Upper lobe of right lung (tissue), 1 donor: ENCODE measurements at places on chromosomes 16 and 17. TPM values are rescaled to one million over a fixed set of nuclear protein-coding genes. Genes with fewer than 3 reads are reported as not detected.

DNA sequence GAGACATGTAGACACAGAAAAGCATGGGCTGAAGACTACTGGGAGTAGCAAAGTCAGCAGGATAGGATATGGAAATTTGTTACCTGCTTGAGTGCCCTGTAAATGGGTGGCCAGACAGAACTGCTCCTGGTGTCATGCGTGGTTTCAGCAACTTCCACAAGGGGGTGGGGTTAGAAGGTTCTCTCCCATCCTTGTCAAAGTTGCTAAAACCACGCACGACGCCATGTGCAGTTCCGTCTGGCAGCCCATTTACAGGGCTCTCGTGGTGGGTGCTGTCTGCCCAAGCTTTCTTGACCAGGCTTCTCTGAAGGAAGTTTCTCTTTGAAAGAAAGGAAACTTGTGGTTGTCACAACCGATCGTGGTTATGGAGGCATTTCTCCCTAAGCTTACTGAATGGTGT lies 6.9 kb upstream of the DBNDD1 start:
- no peaks in the 10 kb centered on the region for H3K27me3 ChIP-seq
- no peaks in the 10 kb centered on the region for H3K36me3 ChIP-seq
- no peak overlapping the region for H3K4me3 ChIP-seq
- peaks cover 14% of the 10 kb centered on the region for H3K4me1 ChIP-seq

The LSM12 gene
- 39.8 TPM for total RNA-seq

- H3K27me3 ChIP-seq: no peaks in the 10 kb centered on the region
- DNase-seq: no peak
- H3K4me1 ChIP-seq: no peaks in the 10 kb centered on the region
- no peak overlapping the region for H3K27ac ChIP-seq
- no peaks in the 10 kb centered on the region for H3K36me3 ChIP-seq
- H3K4me3 ChIP-seq: no peak overlapping the region
Observed at GRCh38 chr16:79132701-79133100, 467.8 kb downstream of the MAF start.

DNA sequence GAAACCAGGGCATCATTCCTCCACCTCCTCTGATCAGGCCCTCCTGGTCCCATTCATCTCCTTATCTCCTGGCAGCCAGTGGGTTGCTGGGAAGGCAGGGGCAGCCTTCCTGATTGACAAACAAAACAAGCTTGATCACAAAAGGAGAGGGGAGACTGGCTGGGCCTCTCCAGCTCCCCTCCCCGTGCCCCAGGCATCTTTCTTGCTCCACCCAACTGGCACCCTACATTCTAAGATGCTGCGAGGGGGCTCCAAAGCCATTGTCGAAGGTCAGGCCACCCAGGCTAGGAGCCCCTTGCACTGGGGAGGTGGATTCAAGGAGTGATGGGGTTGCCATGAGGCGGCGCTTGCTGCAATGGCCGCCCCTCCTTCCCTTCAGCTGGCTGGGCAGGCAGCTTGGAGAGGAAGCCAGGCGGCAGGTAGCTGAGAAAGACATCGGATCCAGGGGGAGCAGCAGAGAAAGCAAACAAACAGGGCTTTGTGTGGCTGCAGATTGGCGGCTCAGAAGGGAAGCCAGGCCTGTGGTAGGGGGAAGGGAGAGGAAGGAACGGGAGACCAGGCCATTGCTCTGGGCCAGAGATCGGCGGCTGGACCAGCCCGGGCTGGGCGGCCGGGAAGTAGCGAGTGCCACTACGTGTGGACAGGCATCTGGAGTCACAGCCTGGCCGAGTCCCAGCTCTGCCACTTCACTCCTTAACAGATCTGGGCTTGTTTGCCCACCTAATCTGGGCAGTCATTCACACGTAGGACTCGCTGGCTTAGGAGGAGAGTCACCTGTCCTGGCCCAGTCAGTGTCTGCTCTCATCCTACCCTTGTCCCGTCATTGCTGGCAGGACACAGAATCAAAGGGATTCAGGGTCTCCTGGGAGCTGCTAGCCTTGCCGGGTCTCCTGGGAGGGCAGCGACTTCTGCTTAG lies 12.3 kb downstream of the RAI1 start:
- peak overlapping the region; percentile 82 for H3K4me3 ChIP-seq
- H3K27ac ChIP-seq: peak overlapping the region; percentile 98
- peak; percentile 88 for DNase-seq
- H3K27me3 ChIP-seq: no peaks in the 10 kb centered on the region
- no peaks in the 10 kb centered on the region for H3K36me3 ChIP-seq
- peaks cover 59% of the 10 kb centered on the region for H3K4me1 ChIP-seq

GRCh38 chr17:35865412-35866340 lies 3.0 kb downstream of the HEATR9 start:
- H3K4me3 ChIP-seq: no peak overlapping the region
- no peak overlapping the region for H3K27ac ChIP-seq
- no peak for DNase-seq
- H3K4me1 ChIP-seq: no peaks in the 10 kb centered on the region
- no peaks in the 10 kb centered on the region for H3K36me3 ChIP-seq

The VASN gene
- total RNA-seq: 20.3 TPM

GRCh38 chr17:8126491-8127066 lies 2.7 kb upstream of the HES7 start:
- DNase-seq: peak; percentile 74
- no peak overlapping the region for H3K27ac ChIP-seq
- H3K36me3 ChIP-seq: no peaks in the 10 kb centered on the region
- peaks cover 30% of the 10 kb centered on the region for H3K27me3 ChIP-seq

The GPR139 gene
- not detected for total RNA-seq

DNA sequence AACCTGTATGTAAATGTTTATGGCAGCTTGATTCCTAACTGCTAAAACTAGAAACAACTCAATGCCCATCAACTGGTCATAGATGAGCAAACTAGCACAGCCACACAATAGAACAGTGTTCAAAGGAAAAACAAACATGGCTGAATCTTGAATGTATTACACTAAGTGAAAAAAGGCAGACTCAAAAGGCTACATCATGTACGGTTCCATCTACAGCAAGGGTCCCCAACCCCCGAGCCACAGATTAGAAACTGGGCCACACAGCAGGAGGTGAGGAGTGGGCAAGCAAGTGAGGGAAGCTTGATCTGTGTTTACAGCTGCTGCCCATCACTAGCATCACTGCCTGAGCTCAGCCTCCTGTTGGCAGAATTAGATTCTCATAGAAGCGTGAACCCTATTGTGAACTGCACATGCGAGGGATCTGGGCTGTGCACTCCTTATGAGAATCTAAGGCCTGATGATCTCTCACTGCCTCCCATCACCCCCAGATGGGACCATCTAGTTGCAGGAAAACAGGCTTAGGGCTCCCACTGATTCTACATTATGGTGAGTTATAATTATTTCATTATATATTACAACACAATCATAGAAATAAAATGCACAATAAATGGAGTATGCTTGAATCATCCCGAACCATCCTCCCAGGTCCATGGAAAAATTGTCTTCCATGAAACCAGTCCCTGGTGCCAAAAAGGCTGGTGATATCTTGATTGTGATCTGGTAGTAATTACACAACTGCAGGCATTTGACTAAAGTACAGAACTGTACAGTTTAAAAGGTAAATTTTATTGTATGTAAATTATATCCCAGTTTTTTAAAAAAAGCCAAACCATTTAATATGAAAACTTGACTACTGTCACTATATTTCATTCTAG lies 7.7 kb downstream of the CEP20 start:
- H3K27ac ChIP-seq: no peak overlapping the region
- DNase-seq: no peak
- H3K36me3 ChIP-seq: peaks cover 45% of the 10 kb centered on the region
- no peaks in the 10 kb centered on the region for H3K27me3 ChIP-seq

GRCh38 chr16:24493821-24494220 lies 45.5 kb upstream of the RBBP6 start:
- no peak overlapping the region for H3K4me3 ChIP-seq
- peak; percentile 2 for DNase-seq

GRCh38 chr16:8767176-8767575 lies 30.3 kb downstream of the TMEM186 start:
- no peak overlapping the region for H3K27ac ChIP-seq
- H3K4me1 ChIP-seq: no peaks in the 10 kb centered on the region
- no peak for DNase-seq
- H3K27me3 ChIP-seq: no peaks in the 10 kb centered on the region
- H3K4me3 ChIP-seq: no peak overlapping the region

DNA sequence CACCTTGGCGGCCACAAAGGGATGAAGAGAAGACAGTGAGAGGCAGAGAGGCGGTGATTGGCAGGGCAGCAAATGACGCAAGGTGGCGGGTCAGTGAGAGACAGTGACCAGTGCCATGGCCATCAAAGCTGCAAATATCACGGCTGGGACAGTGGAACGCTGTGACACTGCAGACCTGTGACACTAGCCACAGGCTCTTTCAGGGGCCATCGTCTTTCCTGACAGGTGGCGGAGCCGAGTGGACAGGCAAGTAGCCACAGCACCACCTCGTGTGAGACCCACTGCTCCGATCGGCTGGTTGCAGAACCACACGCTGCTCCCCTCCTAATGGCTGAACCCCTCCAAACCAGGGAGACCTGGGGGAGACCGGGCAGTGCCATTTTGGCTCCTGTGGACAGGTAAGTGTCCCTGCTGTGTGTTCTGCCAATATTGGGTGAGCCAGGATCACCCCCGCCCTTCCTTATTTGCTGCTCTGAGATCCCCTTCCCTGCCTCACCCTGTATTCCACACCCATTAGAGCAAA lies 7.9 kb upstream of the ZNF778 start:
- H3K36me3 ChIP-seq: no peaks in the 10 kb centered on the region
- DNase-seq: no peak
- H3K4me3 ChIP-seq: no peak overlapping the region
- no peaks in the 10 kb centered on the region for H3K4me1 ChIP-seq
- no peak overlapping the region for H3K27ac ChIP-seq
- H3K27me3 ChIP-seq: peaks cover 3% of the 10 kb centered on the region

DNA sequence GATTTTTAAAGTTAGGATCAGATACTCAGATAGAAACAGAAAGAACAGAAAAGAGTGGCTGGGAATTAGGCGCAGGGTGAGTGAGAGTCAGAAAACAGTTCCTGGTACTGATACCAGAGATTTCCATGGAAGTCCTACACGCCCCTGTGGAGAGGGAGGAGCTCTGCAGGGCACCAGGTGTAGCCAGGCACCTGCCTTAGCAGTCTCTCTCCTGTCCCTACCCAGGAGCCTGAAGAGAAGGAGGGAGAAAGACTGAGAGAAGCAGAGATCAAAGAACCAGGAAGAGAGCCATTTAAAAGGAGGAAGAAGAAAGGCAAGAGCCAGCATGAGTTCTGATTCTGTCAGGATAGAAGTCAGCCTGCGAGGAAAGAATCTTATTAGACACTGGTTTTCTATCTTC lies 65.0 kb downstream of the CBLN1 start:
- DNase-seq: no peak
- H3K27me3 ChIP-seq: peaks cover 6% of the 10 kb centered on the region
- H3K4me1 ChIP-seq: no peaks in the 10 kb centered on the region
- H3K4me3 ChIP-seq: no peak overlapping the region
- no peaks in the 10 kb centered on the region for H3K36me3 ChIP-seq

GRCh38 chr17:17018612-17019429 lies 23.4 kb upstream of the MPRIP start:
- peaks cover 27% of the 10 kb centered on the region for H3K4me1 ChIP-seq
- H3K27ac ChIP-seq: peak overlapping the region; percentile 70
- DNase-seq: peak; percentile 90
- no peaks in the 10 kb centered on the region for H3K27me3 ChIP-seq
- H3K4me3 ChIP-seq: no peak overlapping the region
- H3K36me3 ChIP-seq: no peaks in the 10 kb centered on the region

GRCh38 chr17:81389585-81389984 lies 5.7 kb upstream of the BAHCC1 start:
- peaks cover 53% of the 10 kb centered on the region for H3K4me1 ChIP-seq
- peak overlapping the region; percentile 94 for H3K27ac ChIP-seq
- DNase-seq: no peak
- H3K36me3 ChIP-seq: no peaks in the 10 kb centered on the region
- no peak overlapping the region for H3K4me3 ChIP-seq

The STX1B gene
- 0.58 TPM for total RNA-seq

The CACNG5 gene
- total RNA-seq: not detected

DNA sequence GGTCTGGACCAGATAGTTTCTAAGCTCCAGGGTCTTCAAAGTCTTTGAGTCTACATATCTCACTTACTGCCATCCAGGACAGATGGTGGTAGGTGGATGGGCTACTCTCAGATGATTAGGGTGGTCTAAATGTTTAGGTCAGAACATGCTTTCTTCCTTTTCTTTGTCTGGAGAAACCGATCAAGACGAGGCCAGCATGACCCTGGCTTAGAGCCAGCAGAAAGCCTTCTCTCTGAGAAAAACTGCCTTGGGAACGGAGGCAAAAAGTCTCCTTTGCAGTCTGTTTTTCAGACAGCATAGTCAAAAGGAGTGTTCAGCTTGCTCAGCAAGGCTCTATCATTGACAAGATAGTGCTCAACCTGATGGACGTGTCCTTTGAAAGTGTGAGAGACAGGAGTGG lies 48.8 kb downstream of the SPACA3 start:
- peaks cover 12% of the 10 kb centered on the region for H3K27me3 ChIP-seq
- no peak overlapping the region for H3K27ac ChIP-seq
- H3K4me1 ChIP-seq: peaks cover 6% of the 10 kb centered on the region
- no peak for DNase-seq
- H3K4me3 ChIP-seq: no peak overlapping the region

GRCh38 chr17:45425125-45425983 lies 7.3 kb downstream of the ARHGAP27 start:
- no peaks in the 10 kb centered on the region for H3K27me3 ChIP-seq
- peaks cover 16% of the 10 kb centered on the region for H3K4me1 ChIP-seq
- H3K4me3 ChIP-seq: peak overlapping the region; percentile 24

DNA sequence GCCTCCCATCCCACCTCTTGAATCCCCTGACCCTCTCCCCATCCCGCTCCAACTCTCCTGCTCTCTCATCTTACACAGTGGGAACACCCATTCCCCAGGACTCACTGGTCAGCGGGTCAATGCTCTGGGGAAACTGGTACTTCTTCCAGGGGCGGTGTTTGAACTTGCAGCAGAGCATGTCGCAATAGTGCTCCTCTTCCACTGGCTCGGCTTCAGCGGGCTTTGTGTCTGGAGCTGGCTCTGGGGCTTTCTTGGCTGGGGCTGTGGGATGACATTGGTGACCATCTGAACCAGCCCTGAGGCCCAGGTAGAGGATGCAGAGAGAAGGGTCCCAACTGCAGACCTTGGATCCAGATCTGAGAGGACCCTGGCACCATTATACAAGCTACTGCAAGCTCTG lies 51.9 kb downstream of the CNGB1 start:
- H3K27me3 ChIP-seq: no peaks in the 10 kb centered on the region
- DNase-seq: no peak
- H3K36me3 ChIP-seq: no peaks in the 10 kb centered on the region
- no peak overlapping the region for H3K27ac ChIP-seq
- H3K4me1 ChIP-seq: no peaks in the 10 kb centered on the region

The SRCIN1 gene
- 2.1 TPM for total RNA-seq

DNA sequence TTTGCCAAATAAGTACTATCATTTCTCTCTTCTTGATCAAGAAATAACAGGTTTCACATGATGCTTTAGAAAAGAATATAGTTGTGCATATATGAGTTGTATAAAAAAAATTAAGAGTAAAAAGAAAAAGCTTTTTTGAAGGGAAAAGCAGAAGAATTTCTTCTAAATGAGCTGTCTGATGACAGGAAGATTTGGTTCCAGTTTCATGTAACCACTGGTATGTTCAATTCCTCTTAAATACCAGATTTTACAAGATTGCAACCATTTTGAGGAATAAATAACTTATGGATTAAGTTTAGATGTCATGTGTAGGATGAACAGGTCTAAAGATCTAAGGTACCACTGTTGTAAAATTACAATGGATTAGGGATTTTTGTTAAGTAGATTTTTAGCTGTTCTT lies 45.0 kb downstream of the VMP1 start:
- H3K27me3 ChIP-seq: no peaks in the 10 kb centered on the region
- H3K4me1 ChIP-seq: peaks cover 13% of the 10 kb centered on the region
- DNase-seq: no peak
- H3K27ac ChIP-seq: no peak overlapping the region
- H3K4me3 ChIP-seq: no peak overlapping the region
